ENCODE measurements at places on chromosomes 2 and 18.

DNA sequence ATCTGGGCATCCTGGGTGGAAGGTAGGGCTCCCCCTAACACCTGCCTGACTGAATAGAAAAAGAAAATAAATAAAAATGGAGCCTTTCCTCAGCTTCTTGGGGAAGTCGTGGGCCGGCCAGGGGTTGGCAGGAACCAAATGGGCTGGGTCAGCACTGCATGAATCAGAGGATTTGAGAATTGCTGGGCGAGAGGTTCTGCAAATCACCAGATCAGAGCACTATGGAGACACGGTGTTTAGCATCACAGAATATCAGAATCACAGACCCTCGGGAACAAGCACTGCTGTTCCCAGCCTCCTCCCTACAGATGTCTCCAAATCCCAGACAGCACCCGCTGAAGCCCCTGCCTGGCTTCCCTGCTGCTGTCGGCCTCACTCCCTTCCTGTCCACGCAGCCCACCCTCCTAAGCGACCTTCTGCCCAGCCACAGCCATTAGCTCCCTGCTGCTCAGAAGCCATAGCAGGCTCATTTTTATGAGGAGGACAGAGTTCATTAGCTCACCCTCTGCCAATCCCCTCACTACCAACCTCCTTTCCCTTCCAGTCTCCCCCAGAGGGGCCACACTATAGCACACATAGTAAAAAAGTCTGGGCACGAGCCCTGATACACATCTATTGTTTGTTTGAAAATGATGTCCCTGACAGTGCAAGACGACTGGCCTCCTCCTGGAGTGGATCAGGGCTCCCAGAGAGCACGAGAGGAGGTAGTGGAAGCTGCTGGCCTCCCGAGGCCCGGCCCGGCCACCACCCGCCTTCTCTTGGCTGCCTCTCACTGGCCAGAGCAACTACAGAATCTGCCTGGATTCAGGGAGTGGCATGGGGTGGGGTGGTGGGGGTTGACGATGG lies 64.6 kb upstream of the TAF1B start:
- DNase-seq = no peak

GRCh38 chr18:56298935-56299334 lies 339.5 kb downstream of the TXNL1 start:
- DNase-seq = no peak

DNA sequence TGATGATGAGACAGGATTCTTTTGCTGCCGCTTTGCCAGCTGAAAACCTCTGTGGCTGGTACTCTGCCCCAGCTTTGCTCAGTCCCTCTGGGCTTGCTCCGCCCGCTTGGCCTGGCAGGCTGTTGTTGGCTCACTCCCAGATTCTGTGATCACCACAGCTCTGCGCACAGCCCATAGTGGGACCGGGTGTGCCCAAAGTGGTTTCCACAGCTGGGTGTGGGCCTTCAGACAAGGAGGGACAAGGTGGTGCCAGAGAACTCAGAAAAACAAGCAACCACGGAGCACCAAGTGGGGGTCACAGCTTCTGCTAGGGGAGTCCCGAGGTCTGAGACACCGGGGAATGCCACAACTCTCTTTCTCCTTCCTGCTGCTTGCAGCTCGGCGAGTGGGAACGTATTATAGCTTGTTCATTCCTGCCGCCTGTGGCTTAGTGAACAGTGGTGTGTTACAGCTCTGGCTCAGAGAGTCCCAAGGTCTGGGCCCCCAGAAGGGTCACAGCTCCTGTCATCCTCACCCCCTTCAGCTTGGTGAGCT lies 9.2 kb upstream of the KYNU start:
- no peak for DNase-seq

- DNase-seq = peak; percentile 78
These were observed 2.2 kb upstream of the MAPRE2 start for GRCh38 chr18:35038881-35039491.

- no peak for DNase-seq
These were observed 2.4 kb downstream of the RPE start for GRCh38 chr2:210004881-210005280.

- no peak for DNase-seq
These were observed 24.2 kb upstream of the CPO start for GRCh38 chr2:206915121-206915520.

- peak; percentile 78 for DNase-seq
These were observed 18.3 kb downstream of the YPEL5 start for GRCh38 chr2:30165050-30165520.

- DNase-seq = no peak
These were observed at the start of gene TBR1 for GRCh38 chr2:161415987-161416707. TBR1 (plus strand) TSS chr2:161416297; CDS start chr2:161416411, 114 bp downstream.

- no peak for DNase-seq
These were observed 1.5 kb upstream of the RRM2 start for GRCh38 chr2:10120877-10121574.

GRCh38 chr18:7561909-7562460 lies 5.1 kb upstream of the PTPRM start:
- DNase-seq = no peak

- DNase-seq = no peak
These were observed 568.3 kb downstream of the LRRTM4 start for GRCh38 chr2:76953733-76954347.

DNA sequence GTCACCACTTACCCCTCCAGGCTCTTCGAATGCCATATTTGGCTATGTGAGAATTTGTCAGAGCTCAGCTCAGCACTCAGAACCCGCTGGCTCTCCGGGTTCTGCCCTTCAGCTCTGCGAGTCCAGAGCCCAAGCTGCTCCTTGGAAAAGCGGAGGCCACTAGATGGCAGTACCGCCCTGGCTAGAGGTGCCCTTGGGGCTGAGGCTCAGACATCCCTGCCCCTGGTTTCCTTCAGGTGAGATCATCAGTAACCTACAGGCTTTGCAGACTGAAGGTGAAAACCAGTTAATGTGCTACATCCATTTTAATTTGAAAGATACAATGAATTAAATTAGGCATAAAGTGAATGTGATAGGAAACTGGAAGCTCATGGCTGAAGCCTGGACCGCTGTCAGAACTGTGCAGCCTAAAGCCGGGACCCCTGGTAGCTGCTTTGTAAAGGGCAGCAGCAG lies 285.6 kb downstream of the AGAP1 start:
- DNase-seq = no peak

- DNase-seq = no peak
These were observed 285.1 kb downstream of the SS18 start for GRCh38 chr18:25805323-25805722.

DNA sequence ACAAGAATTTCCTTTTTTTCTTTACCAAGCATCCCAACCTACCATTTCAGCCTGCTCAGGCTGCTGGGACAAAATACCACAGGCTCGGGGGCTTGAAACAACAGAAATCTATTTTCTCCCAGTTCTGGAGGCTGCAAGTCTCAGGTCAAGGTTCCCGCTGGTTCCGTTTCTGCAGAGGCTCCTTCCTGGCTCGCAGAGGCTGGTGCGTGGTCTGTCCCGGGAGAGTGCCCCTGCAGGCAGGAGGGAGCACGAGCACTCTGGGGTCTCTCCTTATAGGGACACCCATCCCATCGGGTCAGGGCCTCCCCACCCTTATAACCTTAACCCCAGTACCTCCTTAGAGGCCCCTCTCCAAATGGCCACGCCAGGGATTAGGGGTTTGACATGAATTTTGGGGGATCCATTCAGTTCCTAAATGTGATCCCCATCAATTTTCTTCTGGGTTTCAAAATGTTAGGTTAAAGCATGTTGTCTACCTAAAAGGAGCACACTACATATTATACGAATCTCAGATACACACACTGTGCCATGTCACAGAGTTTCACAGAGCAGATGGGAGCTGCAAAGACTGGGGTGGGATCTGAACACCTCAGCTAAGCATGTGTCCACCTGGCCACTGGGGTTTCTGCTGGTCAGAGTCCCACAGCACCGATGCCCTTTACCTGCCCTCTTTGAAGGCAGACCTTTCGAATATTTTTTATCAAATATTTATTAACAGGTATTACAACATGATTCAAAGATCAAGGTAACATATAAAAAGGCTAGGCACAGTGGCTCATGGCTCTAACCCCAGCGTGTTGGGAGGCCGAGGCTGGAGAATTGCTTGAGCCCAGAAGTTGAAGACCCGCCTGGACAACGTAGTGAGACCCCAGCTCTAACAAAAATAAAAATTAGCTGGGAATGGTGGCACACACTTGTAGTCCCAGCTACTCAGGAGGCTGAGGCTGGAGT lies 17.6 kb upstream of the ADI1 start:
- no peak for DNase-seq

DNA sequence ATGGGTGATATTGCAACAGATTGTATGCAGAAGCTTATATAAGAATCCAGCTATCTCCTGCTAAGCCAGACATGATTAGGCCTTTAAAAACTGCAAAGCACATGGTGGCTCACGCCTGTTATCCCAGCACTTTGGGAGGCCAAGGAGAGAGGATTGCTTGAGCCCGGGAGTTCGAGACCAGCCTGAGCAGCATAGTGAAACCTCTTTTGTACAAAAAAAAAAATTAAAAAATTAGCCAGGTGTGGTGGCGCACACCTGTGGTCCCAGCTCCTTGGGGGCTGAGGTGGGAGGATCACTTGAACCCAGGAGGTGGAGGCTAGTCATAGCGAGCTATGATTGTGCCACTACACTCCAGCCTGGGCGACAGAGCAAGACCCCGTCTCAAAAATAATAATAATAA lies 204.6 kb downstream of the TNS1 start:
- DNase-seq = no peak

GRCh38 chr2:142065156-142065555 lies 65.7 kb downstream of the LRP1B start:
- DNase-seq = no peak

DNA sequence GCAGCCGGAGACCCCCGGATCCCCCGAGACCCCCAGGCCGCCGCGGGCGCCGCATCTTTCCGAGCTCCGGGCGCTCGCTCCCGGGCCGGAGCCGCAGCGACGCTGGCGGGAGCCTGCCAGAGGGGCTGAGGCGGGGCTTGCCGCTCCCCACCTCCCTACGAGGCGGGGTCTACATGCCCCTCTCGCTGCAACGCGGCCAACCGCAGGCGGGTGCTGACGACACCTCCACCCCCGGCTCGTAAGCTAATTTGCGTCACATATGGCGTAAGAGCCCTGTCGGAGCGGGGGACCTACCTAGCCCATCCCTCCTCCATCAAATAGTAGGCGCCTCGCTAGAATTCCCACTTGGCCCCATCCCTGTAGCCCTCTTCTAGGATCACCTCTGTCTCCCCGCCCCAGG lies at the start of gene PTPRN:
PTPRN (minus strand) TSS at position 124 of the 400 bp plus-strand sequence; CDS start at position 55, 69 bp downstream.
- no peak for DNase-seq

- no peak for DNase-seq
These were observed 19.7 kb upstream of the STPG4 start for GRCh38 chr2:47174733-47175361.
